Stimulated activated CD4-positive, alpha-beta T cell treated with anti-CD3 and anti-CD28 coated beads, TNF-alpha, amount 100 ng/mL, for 24 hours (primary cell): ENCODE measurements at places on chromosomes 16 and 17.

DNA sequence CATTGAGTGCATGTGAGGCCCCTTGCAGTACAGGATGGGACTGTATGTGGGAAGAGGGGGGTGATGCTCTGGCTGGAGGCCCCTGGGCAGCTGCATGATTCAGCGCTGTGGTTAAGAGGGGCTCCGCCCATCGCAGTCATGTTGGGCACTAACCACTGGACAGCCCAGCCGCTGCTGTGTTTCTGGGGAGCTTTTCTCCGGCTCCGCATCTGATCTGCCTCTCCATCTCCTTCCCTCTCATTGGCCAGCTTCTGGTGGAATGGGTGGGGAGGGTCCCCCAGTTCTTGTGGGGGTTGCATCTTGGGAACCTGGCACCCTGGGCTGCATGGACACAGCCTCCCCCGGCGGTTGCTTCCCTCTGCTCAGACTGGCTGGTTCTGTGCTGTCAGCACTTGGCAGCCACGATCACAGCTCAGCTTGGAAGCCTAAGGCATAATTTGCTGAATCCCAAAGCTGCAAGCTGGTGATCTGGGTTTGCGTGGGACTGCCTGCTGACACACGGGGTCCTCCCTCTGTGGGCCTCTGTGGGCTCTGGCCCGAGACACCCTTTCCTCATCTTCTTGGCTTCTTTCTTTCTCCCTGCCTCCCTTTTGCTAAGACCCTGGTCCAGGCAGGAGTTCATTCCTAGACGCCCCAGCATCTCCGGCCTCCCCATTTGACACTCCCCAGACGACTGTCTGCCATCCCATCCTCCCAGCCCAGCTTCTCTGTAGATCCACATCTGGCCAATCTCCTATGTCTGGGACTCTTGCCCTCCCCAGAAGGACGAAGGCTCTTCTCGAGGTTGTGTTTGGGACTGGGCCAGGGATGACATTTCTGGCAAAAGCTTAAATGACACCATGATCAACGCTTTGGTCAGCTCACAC is 168.3 kb downstream of the SEC14L1 start:
- no peak for DNase-seq

- DNase-seq = no peak
Observed at GRCh38 chr16:20191566-20191965, 117.9 kb upstream of the GPR139 start.

DNA sequence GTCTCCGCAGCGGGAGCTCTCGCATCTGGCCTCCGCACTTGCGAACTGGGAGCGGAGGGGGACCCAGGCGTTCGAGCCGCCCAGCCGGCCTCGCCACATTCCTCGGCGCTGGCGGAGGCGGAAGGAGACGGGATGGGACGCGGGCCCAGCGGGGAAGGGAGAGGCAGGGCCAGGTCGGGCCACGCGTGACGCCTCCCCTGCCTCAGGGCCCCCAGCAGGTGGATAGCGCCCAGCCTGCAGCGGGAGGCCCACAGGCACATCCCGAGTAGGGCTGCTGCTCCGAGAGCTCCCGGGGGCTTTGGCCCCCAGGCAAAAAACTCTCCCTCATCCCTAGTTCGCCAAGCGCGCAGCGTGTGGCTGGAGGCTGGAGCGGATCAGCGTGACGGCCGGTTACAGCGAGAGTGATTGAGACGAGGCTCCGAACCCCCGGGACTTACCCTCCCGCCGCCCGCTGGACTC is 800 bp downstream of the PLEKHH3 start:
- no peak for DNase-seq

DNA sequence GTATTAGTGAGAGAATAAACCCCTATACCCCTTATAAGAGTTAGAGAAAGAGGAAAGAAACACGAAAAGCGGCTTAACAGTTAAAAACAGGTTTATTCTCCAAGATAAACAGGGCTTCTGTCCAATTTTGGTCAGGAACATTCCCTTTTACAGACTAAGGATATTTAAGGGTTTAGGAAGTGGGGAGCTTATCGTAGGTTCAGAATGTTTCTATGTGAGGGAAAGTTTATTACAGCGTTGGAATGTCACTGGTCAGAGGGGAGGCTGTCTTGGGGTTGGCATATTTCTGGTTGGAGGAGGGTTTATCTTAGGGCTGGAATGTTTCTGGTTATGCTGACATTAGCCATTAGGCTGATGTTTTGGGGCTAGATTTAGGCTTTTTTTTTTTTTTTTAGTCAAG is 34.1 kb upstream of the WWOX start:
- DNase-seq = no peak

DNA sequence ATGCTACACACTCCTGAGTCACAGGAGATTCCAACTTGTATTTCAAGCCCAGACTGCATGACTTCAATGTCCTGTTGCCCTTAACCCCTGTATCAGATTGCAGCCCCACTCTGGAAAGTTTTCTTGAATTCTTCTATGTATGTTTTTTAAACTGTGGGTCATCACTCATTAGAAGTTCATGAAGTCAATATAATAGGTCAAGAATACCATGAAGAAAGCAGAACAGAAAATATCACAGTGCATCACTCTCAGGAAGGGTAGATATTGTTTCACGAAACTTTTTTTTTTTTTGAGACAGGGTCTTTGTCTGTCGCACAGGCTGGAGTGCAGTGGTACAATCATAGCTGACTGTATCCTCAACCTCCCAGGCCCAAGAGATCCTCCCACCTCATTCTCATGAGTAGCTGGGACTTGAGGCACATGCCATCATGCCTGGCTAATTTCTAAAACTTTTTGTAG is 20.5 kb downstream of the PRKCB start:
- DNase-seq = no peak

DNA sequence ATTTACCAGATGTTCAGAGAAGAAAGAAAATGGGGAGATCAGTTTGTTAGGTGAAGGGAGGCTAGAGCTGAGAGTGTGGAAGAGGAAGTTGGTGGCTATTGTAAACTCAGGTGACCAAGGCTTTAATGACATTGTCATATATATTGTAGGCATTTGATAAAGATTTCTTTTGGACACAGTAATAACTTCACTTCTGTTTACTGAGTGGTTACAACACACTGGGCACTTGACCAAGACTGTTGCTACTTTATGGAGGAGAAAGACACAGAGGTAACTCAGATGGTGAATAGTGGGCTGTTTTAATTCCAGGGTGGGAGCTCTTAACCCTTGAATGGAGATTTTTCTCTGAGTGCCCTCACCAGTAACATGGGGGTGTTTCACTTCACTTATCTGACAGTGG is 46.0 kb downstream of the TNRC6A start:
- DNase-seq = no peak

DNA sequence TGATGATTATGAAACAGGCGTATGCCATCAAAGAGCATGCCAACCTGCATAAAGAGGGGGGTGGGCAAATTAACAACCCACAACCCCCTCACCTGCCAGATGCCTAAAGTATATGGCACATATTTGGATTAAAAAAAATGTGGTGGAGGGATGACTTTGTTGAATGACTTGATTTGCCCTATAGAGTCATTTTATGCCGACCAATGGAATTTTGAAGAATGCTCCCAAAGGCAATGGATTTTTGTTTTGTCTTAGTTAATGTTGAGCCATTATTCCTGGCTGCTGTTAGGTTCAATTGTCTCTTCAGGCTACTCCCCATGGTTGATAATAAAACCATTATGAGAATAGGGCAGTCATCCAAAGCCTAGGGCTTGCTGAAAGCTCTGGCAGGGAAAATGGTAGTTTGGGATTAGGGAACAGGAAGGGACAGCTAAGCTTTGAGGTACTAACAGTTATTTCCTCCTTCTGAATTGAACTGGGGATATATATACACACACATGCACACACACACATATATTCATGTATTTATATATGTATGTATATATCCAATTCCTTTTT is 5.8 kb upstream of the CHCT1 start:
- no peak for DNase-seq

DNA sequence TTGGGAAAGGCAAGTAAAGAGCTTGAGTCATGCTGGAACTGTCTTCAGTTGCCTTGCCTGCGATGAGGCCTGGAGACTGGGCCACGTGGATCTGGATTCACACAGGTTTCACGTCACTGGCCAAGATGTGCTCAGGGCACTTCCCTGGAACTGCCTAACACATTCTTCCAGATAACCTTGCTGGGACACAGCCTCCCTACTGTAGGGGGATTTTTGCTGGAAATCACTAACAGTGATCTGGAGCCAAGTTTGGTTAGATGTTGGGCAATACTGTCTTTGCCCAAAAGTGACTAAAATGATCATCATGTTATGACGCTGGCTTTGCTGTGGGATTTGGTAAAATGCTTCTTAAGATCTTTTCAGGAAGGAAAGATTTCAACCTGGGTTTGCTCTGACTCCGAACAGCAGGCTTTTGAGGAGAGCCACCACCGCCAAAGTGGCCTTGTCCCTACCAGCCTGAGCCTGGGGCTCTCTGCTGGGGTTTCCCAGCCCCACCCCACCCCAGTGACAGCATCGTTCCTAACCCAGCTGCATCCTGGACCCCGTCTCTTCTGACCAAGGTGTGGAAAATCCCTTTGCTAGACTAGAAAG is 14.7 kb downstream of the C1QTNF1 start:
- DNase-seq = no peak

- DNase-seq = no peak
Observed at GRCh38 chr17:2814049-2814448, 17.8 kb downstream of the RAP1GAP2 start.

DNA sequence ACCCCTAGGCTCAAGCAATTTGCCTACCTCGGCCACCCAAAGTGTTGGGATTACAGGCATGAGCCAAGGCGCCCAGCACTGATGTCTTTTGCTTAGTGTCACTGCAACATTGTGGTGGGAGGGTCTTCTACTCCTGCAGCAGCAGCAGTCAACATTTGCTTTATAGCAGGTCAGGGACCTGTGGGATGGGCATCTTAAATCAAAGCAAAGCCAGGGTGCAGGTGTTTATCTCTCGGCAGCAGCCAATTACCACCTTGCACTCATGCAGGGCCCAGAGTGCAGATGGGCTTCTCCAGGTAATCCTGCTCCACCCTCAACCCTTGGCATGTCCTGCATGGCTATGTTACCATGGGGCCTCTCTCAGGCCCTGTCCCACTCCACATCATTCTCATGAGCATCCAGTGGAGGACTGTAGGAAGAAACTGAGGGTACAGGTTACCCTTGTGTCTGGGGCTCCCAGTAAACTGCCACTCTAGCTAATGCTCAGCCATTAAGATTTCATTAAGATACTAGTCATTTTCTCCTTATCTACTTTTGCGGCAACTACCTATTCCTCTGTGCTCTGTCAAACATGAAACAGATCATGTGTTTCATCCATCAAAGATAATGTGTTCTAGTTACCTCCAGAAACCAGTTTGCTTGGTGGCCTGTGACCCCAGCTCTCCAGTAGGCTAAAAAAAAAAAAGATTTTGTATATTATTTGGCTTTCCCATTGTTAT is 16.8 kb downstream of the ADGRG5 start:
- DNase-seq = no peak
